ENCODE measurements at places on chromosomes 2 and 18.

DNA sequence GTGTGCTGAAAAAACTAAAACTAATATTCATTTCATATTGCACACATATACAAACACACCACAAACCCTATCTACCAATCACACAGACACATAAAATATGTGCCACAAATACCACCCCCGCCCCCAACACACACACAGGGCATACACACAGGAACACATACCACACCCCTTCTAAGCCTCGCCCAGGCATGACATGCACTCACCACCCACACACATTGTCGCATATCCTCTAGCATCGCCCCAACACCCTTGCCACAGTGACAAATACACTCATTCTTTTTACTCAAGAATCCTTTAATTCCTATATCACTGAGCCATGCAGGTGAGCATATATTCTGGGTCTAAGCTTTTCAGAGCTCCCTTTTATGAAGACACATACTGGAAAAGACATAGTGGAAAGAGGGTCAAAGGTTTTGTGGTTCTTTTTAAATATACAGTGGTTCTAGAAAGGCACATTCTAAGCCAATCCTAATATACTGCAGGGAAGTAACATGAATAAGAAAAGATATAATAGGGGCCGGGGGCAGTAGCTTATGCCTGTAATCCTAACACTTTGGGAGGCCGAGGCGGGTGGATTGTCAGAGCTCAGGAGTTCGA, 24.5 kb upstream of the LCLAT1 start:
- no peak for DNase-seq

- no peak for DNase-seq
Observed at GRCh38 chr2:45257820-45258219, 248.6 kb upstream of the SIX2 start.

- DNase-seq, result no peak
Observed at GRCh38 chr2:62293490-62294271, 97.8 kb downstream of the B3GNT2 start.

DNA sequence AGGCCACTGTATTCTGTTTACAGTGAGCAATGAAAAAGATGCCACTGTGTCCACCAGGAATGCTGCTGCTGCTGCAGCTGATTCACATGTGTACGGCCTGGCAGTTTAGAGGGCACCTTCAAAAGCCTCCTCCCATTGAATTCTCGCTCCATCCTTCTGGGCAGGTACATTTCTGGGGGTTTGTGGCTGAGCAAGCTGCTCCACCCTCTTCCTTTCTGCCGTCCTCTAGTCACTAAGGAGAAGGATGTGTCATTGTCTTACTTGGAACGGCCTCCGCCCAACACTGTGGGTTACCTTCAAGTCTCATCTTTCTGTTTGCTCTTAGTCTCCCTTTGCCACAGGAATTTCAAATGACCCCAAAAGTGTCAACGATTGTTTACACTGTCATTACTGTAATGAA, 182.0 kb downstream of the ZBTB7C start:
- no peak for DNase-seq

- no peak for DNase-seq
Observed at GRCh38 chr2:207082619-207083018, 83.1 kb downstream of the KLF7 start.

DNA sequence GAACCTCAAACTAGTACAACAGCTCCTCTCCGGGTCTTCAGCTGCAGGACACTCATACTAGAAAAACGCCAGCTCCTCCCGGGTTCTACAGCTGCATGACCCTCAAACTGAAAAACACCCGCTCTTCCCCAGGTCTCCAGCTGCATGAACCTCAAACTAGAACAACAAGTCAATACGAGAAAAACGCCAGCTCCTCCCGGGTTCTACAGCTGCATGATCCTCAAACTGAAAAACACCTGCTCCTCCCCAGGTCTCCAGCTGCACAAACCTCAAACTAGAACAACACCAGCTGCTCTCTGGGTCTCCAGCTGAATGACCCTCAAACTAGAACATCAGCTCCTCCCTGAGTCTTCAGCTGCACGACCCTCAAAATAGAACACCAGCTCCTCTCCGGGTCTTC, 315.0 kb upstream of the TFPI start:
- no peak for DNase-seq

DNA sequence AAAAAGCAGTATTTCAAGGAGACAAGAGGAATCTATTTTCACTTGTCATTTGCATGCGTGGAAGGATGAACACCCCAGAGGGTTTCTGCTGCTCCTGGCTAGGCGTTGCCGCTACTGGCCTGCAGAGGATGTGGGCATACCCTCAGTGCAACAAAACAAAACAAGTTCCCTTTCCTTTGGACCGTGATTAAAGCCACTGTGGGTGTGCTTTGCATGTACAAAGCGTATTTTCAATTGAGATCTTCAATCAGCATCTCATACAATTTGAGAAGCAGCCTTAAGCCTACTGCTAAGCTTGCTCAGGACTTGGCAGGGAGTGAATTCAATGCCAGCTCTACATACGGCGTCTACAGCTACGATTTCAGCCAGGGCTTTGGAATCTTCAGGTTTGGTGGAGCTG, 298.4 kb downstream of the LPIN1 start:
- no peak for DNase-seq

- DNase-seq, result no peak
Observed at GRCh38 chr18:48831802-48832201, 119.0 kb downstream of the SMAD7 start.

DNA sequence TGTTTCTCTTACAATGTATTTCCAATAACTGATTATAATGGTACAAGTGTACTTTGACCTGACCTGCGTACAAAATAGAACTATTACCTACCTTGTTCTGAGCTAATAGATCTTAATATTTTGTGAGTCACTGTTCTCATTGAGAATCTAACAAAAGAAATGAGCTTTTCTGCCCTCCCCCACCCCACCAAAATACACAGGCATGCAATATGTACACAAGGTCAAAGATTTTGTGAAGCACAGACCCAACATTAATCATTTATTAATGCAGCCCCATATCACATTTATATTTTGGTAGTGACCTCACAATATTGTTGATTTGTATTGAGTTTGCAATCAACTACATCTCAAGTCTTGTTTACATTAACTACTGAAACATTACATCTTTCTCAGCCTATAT, 86.5 kb downstream of the CDH20 start:
- no peak for DNase-seq

DNA sequence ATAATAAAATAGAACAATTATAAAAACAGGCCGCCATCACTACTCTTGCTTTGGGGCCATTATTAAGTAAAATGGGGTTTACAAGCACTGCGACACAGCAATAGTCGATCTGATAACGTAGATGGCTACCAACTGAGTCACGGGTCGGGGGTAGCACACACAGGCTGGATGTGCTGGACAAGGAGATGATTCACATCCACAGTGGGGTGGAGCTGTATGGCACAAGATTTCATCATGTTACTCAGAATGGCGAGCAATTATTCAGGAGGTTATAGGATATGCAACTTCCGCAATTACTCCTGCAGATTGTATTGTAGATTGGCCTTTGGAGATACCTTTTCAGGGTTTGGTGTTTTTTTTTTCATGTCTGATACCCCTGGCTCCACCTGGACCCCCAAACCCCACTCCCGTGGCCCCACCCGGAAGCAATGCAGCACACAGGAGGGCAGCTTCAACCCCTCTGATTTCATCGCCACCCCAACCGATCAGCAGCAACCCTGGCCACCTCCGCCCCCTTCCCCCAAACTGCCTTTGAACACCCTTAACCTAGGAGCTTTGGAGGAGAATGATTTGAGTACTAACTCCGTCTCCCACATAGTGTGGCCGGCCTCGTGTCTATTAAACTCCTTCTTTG, 21.4 kb upstream of the MLPH start:
- DNase-seq, result no peak

GRCh38 chr18:73407506-73407905, 539.7 kb upstream of the NETO1 start:
- DNase-seq, result no peak

All from A549 (cell line).